ENCODE measurements at places on chromosomes 1 and 21. TPM values are rescaled to one million over a fixed set of nuclear protein-coding genes. Genes with fewer than 3 reads are reported as not detected.

Gene FCER1G
- total RNA-seq = 2.2 TPM

Gene IGSF9
- 0.16 TPM for total RNA-seq

Gene ZNF593OS
- total RNA-seq = not detected

Gene C4BPA
- total RNA-seq = not detected

Gene GBP1
- total RNA-seq = 28.0 TPM

Gene C4BPB
- total RNA-seq = not detected
